Activated gamma-delta T cell (primary cell): ENCODE measurements at places on chromosomes 4 and X.

- DNase-seq, result no peak
Observed at GRCh38 chrX:4825550-4825949, 1112.1 kb upstream of the PRKX start.

DNA sequence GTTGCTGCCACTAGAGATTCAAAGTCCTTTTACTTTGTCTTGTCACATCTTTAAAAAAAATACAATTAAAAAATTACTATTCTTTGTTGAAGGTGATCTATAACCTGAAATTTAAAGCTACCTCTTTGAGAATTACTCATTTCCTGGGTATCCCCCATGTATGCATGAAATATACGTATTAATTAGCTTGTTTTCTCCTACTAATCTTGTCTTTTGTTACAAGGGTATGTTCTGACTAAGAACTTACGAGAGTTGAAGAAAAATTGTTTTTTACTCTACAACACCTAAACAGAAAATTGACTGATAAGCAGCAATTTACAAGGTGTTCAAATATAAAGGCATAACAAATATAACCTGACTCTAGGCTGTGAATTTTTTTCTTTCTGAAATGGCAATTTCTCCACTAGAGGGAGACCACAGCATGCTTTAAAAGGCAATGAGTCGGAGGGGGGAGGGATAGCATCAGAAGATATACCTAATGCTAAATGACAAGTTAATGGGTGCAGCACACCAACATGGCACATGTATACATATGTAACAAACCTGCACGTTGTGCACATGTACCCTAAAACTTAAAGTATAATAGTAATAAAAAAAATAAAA, 249.6 kb downstream of the OPHN1 start:
- no peak for DNase-seq

GRCh38 chrX:71492231-71493065, 40.5 kb upstream of the OGT start:
- peak; percentile 33 for DNase-seq

DNA sequence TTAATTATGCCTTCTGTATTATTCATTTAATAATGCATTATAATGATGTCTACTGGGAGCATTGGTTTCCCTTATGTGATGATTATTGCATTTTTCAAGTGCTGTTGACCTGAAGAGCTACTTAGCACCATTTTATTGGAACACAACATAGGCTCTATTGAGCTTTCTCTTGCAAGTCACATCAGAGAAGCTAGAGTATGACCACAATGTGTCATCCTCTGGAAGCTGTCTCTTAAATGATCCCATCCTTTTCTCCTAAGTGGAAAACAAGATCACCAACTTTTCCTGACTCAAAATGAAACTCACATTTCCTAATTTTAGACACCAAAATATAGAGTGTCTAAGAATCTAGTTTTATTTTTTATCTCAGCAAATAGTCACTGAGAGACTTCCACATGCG, 1451.9 kb downstream of the PCDH7 start:
- no peak for DNase-seq

GRCh38 chr4:37381040-37381668, 136.6 kb downstream of the NWD2 start:
- no peak for DNase-seq

GRCh38 chr4:64250061-64250460, 159.2 kb downstream of the TECRL start:
- no peak for DNase-seq

DNA sequence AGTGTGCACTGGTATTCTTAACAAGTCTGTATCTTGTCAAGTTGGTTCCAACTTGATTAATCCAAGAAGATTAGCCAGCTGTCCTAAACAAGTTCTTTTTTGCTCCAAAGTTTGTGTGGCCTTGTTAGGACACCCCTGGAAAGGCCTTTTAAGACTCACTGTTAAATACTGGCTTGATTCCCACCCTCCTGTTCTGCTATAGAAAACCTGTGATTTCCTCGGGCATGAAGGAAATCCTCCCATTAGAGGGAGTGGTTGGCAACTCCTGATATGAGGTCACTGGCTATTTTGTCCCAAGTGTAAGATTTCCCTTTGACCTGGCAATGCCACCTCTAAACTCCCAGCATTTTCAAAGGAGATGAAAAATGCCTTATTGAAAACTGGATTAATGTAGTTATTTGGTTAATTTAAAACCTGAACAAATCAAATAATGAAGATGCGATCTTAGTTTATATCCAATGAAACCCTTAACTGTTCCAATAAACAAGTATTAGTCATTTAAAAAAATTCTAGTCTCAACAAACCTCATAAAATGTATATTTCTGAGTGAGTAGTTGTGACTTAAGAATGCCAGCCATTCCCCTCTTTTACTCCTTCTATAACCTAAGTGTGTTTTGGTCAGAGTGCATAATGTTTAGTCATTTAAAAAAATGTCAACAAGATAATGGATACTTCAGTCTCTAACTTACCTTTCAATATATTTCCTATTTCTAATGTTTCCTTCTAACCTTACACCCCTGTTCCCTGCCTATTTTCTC, 94.4 kb downstream of the NPNT start:
- no peak for DNase-seq

DNA sequence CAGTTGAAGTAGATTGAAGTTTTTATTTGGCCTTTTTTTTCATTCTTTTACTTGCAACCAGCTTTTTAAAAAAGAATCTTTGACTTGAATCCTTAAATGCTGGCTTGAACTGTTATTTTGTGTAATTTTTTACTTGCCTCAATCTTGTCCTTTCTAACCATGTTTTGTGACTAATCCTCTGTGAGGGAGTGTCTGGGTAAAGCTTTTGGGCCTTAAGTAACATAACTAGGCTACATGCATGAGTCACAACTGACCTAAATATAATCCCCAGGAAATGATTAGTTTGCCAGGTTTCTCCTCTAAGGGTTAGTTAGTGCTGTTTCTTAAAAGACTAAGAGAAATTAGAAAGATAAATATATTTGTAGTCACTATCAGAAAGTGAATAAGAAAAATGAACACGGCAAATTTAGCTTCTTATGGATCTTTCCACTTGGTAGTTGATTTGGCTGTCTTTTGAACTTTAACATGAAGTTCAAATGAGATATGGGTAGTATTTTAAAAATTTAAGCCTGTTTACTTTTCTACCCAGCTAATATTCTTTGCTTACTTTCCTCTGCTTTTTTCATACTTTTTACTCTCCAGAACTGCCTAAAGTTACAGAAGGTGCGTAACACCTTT, 13.0 kb downstream of the EXOC1 start:
- no peak for DNase-seq

GRCh38 chr4:6968496-6968895, 58.9 kb downstream of the TBC1D14 start:
- DNase-seq, result no peak

DNA sequence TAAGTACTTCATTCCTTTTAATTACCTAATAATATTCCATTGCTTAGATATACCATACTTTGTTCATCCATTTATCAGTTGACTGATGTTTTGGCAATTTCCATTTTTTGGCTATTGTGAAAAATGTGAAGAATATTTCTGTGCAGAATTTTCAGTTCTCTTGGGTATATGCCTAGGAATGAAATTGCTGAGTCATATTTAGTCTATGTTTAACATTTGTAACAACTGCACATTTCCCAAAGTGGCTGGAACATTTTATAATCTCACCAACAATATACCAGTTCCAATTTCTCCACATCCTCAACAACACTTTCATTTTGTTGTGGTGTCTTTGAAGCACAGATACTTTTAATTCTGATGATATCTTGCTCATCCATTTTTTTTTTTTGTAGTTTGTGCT, 215.5 kb downstream of the PDGFC start:
- DNase-seq, result no peak

- DNase-seq, result no peak
Observed at GRCh38 chrX:13263560-13264251, 56.1 kb downstream of the ATXN3L start.

DNA sequence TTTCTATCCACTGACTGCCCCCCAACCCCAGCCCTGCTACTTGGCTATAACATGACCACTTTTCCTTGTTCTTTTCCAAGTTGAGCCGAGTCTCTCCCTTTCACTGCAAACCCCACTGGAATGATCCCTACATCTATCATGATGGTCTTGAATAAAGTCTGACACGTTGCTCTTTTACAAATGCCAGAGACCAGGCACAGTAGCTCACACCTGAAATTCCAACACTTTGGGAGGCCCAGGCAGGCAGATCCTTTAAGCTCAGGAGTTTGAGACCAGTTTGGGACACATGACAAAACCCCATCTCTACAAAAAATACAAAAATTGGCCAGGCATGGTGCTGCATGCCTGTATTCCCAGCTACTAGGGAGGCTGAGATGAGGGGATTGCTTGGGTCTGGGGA, 100.9 kb downstream of the WDFY3 start:
- DNase-seq, result no peak
